ENCODE measurements at places on chromosomes 4 and X.

DNA sequence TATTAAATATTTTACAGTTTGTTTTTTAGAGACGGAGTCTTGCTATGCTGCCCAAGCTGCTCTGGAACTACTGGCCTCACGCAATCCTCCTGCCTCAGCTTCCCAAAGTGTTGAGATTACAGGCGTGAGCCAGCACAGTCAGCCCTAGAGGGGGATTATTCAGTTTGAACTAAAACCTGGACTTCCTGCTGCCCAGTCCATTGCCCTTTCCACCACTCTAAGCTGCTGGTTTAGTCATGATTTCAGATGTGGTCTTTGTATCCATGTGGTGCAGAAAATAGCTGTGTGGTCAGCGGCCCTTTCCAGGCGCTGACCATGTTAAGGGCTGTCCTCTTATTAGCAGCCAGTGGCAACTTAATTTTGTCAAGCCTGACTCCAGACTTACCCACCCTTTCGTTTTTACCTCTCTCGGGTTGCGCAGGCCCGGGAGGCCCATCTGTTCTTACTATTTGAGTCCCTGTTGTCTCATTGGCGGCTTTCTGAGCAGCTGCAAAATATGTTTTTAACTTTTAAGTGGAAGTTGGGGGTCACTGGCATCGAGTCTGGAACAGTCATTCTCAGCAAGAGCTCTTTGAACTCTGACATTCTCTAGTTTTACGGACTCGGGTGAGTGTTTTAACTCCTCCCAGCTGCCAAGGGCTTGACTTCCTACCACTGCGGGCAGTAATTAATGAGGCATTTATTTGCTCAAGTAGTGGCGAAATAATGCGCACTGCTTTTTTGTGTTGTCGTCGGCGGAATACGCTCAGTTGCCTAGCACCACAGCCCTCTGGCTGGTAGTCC lies 773 bp upstream of the VMA21 start:
- peak; percentile 10 for DNase-seq

GRCh38 chr4:21858971-21859370 lies 89.6 kb downstream of the KCNIP4 start:
- no peak for DNase-seq

- no peak for DNase-seq
These were observed 12.8 kb downstream of the DMP1 start for GRCh38 chr4:87662871-87663270.

DNA sequence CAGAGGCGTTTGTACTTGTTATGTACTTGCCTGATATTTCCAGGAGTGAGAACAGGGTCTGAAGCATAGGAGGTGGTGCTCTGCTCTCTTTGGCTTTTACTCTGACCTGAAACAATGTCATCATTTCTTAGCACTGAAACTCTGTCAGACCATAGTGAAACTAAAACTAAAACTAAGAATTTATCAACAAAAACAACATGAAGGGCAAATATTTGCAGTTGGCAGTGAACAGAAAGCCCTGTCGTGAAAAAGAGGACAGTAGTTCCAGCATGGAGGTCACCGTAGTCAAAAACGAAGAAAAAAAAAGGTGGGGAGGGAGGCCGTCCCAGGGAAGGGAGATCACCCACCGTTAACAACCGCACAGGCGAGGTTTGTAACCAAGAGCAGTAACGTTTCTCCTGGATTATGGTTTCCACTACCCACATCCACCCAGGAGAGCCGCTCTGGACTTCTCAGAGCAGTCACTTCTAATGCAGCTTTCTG lies 97.5 kb downstream of the ANK2 start:
- DNase-seq = no peak

GRCh38 chrX:139739138-139739537 lies 31.2 kb upstream of the MCF2 start:
- no peak for DNase-seq

DNA sequence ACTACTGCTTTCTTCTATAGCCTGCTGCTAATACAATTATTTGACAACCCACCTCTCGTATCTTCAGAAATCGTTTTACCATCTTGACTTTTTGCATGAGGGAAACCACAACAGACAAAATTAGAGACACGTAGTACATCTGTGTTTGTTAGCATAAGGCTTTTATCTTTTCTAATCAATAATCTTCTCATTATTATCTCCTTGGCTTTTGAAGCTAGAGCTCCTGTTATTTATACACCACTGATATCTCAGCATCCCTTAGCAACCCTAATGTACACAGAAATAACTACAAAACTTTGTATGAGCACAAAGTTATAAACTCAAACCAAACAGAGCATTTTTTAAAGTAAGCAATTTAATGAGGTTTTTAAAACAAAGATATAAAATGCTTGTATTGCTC lies 39.7 kb downstream of the CORIN start:
- DNase-seq = no peak

GRCh38 chr4:6776920-6777635 lies 5.4 kb upstream of the KIAA0232 start:
- DNase-seq = no peak

GRCh38 chr4:26171501-26171900 lies 149.3 kb upstream of the RBPJ start:
- DNase-seq = no peak

- no peak for DNase-seq
These were observed 242.5 kb downstream of the OPHN1 start for GRCh38 chrX:68190799-68191198.

GRCh38 chrX:132394591-132394990 lies 94.2 kb downstream of the MBNL3 start:
- peak; percentile 36 for DNase-seq

- DNase-seq = no peak
These were observed 228.4 kb upstream of the PSAPL1 start for GRCh38 chr4:7663075-7663541.

DNA sequence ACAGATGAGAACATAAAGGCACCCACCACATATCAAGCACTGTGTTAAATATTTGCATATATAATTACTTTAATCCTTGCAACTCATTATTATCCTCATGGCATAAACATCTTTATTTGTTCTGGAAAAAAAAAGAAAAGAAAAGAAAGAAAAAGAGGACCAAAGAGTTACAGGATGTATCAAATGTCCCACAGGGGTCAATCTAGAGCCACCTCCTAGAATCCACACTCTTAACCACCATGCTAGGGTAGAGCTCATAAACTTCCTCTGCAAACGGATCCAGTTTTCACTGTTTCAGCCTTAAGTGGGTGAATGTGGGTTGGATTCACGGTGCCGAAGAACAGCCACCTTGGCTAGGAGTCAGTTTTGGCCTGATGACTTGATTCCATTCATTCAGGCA lies 171.1 kb upstream of the PPARGC1A start:
- no peak for DNase-seq

GRCh38 chrX:24168807-24169206 lies 19.3 kb downstream of the ZFX start:
- no peak for DNase-seq

DNA sequence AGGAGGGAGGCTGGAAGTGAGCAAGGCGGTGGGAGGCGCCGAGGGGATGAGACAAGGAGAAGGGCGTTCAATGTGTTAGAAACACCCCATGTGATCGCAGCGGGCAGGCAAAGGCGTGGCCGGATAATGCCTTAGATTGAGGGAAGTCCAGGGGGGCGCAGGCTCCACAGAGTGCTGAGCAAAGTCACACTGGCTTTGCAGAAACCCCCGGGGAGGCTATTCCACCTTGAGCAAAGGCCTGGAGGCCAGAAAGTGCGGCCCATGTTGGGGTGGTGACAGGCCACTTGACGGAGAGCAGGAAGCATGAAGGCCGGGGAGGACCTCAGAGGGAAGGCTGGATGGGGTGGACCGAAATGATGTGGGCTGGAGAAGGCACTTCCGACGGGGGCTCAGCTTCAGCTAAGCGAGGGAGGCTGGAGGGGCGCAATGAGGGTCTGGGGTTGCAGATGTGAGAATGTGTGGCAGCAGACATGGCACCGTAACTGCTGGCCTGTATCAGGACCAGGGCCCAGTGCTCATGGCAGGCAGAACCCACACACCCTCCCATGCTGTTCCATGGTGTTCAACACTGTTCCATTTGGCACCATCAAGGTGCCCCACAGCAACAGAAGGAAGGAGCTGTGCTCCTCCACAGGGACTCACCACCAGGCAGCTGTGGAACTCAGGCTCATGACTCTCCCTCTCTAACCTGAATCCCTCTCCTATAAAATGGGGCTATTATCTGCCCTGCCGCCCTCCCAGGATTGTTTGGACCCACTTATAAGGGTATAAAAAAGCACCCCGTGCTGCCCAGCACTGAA lies 50.3 kb downstream of the HMX1 start:
- DNase-seq = no peak

DNA sequence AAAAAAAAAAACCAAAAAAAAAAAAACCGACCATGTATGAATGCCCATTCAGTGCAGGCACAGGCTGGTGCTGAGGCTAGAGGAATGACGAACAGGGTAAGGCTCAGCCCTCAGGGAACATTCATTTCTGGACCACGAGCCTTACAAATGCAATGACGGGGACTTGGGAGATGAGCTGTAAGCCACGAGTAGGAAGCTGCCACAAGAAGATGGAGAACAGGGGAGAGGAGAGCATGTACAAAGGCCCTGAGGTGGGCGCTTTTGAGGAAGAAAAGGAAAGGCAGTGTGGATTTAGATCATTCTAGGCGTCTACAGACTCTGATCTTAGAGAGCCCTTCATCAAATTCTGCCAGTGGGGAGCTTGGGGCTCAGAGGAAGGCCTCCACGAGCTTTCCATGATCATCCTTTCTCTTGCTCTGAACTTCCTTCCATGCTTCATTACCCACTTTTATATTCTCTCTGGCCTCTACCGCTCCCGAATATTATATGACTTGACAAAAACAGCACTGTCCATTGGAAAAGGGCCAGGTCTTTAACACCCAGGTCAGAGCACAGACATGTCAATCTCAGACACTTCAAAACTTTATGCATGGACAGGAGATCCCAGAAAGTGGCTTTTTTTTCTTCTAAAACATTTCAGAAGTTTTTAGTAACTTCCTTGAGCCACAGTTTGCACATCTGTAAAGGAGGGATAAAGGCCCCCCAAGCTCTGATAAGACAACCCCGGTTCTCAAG lies 3.3 kb upstream of the ZNF518B start:
- no peak for DNase-seq

- no peak for DNase-seq
These were observed 403 bp downstream of the SGCB start for GRCh38 chr4:52037689-52038102.

DNA sequence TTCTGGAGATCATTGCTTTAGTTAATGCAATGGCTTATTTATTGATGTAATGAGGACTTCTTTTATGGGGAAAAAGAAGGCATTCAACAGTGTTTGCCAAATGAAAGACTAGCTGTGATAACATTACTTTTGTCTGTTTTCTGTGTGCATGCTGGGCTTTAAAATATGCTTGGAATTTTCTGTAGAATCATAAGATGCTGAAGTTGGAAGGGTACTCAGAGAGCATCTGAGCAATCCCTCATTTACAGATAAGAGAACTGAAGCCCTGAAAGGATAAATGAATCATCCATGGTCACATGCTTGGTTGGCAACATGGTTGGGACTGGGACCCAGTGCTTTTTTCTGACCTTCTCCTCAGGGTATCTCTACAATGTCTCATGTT lies 31.4 kb upstream of the PITX2 start:
- no peak for DNase-seq

- peak; percentile 1 for DNase-seq
These were observed at the start of gene SRPX for GRCh38 chrX:38220415-38221390. Gene SRPX, minus strand, starts transcription at chrX:38220871. Its CDS starts 79 bp downstream, at chrX:38220792.

GRCh38 chr4:89249313-89249712 lies 58.3 kb downstream of the GPRIN3 start:
- no peak for DNase-seq

DNA sequence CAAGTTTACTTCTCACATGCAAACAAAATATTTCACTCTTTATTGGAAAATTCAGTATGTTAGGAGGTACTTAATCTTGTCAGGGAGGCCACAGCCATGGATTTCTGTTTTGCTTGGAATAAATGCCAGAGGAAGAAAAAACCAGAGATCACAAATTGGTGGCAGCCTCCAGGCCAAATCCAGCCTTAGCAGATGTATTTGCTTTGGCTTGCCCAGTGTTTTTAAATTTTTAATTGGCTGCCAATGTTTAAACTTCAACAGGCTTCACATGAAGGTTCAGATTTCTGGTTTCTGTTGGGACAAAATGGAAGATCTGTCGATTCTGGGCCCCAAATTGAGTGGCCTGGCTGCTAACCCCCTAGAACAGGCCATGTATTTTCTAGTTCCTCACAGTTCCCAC lies 19.2 kb downstream of the YY2 start:
- no peak for DNase-seq

DNA sequence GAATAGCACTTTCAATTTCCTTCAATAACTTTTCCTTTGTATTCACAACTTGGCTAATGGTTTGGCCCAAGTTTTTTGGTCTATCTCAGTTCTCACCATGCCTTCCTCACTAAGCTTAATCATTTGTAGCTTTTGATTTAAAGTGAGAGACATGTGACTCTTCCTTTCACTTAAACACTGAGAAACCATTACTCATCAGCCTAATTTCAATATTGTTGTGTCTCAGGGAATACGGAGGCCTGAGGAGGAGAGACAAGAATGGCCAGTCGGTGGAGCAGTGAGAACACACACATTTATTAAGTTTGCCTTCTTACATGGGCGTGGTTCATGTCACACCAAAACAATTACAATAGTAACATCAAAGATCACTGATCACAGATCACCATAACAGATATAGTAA lies 56.7 kb downstream of the TSPAN5 start:
- DNase-seq = no peak

DNA sequence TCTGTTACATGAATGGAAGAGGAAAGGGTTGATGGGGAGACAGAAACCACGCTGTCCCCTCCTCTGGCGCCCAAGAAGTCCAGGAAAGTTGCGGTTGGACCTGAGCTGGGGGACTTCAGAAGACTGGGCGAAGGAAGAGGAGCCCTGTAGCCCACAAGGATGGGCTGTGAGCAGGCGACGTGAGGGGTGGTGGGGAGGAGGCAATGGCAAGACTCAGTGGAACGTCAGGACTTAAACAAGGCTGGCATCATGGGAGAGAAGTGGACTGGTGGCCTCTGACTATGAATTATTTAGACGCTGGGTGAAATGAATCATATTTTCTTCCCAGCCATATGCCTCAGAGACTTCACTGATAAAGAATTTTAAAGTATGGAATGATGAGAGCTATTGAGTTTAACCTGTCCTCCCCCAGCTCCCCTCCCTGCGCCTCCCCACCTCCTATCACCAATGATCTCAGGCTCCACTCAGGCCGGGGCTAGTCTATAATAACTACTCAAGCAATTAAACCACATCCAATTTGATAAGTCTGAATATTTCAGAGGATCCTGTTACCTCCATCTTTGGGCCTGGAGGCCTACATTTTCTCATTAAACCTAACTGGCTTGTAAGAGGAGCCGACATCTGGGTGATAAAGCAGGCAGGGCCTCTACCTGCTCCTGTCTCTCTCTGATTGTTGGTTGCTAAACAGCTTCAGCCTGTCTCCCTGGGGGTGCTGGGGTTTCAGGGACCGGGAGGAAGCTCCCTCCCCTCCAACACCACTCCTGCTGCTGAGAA lies 63.6 kb downstream of the SMIM20 start:
- no peak for DNase-seq

DNA sequence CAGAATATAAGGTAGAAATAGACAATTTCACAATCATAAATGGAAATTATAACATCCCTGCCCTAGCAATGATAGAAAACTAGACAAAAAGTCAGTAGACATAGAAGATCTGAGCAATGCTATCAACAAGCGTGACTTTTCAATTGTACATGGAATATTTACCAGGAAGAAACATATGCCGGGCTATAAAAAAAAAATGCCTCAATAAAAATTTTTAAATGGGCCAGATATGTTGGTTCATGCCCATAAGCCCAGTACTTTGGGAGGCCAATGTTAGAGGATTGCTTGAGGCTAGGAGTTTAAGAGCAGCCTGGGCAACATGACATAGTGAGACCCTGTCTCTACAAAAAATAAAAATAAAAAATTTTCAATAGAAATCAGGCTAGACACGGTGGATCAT lies 5.3 kb upstream of the MTNR1A start:
- no peak for DNase-seq

- DNase-seq = peak; percentile 11
These were observed 299.5 kb upstream of the CLNK start for GRCh38 chr4:10983885-10984640.

Measured in inflammatory macrophage treated with lipopolysaccharide for 1 hour (primary cell).